ENCODE measurements at places on chromosomes 6 and 20.

GRCh38 chr20:64257107-64257757 lies 1.7 kb downstream of the PCMTD2 start:
- DNase-seq: no peak

DNA sequence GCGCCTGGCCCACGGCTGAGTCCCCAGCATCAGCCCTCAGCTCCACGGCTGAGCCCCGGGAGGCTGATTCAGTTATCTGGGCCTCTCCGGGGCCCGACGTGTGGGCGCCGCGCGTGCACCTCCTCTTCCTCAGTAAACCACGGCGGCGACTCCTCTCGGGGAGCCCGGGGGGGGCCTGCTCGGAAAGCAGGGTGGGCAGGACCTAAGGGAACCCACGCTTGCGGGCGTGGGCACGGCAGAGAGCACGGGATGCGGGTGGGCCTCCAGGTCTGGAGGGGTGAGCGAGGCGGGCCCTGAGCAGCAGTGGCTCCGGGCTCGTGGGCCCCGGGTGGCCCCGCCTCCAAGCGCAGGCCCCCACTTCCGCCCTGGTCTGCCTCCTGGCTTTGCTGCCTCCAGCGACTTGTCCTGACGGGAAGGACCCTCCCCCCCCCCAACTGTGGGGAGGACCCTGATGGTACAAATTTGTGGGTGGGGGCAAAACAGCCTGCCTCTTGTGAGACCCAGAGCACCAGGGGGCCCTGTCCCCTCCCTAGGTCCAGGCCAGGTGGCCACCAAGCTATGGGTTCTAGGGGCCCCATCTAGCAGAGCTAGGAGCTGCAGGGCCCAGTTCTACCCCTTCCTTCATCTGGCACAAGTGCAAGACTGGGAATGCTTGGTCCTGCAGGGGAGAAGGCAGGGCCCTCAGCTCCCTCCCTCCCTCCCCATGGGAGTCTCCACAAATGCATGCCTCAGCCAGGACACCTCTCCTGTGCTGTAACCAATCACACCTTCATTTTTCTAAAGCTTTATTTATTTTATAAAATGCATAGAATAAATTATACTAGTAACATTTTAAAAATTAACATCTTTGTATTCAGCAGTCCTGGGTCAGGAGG lies 16.9 kb downstream of the UCKL1 start:
- DNase-seq: no peak

DNA sequence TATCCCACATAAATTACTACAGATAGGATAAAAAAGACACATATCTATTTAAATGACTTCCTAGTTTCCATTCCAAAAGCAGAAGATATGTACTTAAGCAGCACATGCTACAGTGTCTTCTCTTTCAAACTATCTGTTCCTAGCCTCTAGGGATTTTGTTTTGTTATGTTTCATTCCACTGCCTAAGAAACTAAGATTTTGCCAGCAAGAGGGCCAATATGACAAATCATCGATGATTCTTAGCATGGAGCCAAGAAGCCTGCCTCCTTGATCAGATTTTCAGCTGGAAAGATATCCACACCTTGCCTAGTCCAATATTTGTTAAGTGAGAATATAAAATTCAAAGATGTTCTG lies 7.0 kb downstream of the SNX5 start:
- no peak for DNase-seq

DNA sequence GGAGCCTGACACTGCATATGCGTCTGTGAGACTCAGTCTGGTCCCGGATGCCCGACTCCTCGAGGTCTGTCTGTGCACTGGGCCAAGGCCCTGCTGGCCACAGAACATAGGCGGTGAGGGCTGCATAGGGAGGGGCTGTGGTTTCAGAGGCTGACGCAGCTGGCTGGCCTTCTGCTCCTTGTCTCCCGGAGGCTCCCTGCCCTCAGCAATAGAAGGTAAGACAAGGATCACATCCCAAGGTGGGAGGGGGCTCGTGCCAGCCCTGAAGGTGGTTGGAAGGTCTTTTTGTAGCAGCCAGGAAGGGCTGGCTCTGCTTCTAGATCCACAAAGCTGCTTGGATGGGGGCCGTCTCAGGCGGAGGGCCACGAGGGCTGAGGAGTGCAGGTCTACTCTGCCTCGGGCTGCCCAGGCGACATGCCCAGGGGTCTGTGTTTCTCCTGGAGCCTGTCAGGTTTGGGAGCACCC lies 239.8 kb upstream of the SULF2 start:
- DNase-seq: peak; percentile 56

GRCh38 chr20:8935878-8936277 lies 133.0 kb upstream of the PLCB4 start:
- no peak for DNase-seq

GRCh38 chr6:119384444-119384843 lies 34.9 kb upstream of the MAN1A1 start:
- DNase-seq: peak; percentile 16

DNA sequence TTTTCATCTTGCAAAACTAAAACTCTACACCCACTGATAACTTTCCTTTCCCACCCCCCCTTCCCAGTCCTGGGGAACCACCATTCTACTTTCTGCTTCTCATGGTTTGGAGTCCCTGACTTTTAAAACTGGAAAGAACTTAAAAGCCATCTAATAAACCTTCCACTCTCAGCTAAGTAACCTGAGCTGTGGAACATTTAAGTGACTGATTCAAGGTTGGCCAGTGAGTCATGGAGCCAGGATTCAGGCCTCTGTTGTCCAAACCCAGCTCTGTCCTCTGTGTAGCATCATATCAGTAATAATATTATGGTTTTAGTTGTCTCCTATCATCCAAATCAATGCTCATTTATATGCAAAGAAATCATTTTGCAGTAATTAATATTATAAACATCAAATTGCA lies 176.0 kb upstream of the NT5E start:
- no peak for DNase-seq

DNA sequence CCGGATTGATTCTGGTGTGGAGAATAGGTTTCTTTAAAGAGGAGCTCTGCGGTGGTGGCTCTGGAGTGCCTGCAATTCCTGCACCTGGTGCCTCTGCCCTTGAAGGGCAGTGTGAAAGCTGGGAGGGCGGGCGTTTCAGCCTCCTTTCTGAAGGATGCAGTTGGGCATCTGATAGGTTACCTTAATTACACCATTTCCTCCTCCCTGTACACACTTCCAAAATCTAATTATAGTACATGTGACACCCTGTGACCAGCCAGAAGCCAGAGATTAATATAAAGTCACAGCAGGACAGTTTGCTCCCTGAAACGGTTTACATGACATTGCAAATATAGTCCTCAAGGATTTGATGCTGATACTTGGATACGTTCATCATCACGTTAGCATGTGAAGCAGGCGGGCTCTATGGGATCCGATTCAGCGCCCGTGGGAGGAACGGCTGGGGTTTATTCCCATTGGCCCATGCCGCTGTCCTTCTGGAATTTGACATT lies 548.2 kb downstream of the QKI start:
- DNase-seq: no peak

DNA sequence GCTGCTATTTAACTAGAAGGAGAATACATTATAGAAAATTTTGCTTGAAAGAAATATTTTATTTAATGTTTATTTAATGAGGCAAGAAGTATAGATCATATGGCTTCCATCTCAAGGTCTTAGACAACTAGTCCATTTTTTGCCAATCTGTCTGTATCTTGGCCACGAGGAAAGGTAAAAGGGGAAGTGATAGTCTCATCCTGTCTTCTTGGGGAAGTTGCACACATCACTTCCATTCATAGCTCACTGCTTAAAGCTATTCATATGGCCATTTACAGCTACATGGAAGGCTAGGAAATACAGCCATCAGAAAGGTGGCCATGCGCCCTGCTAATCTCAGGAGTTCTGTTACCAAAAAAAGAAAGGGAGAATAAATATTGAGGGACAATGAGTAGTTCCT lies 50.8 kb downstream of the METTL24 start:
- DNase-seq: no peak

DNA sequence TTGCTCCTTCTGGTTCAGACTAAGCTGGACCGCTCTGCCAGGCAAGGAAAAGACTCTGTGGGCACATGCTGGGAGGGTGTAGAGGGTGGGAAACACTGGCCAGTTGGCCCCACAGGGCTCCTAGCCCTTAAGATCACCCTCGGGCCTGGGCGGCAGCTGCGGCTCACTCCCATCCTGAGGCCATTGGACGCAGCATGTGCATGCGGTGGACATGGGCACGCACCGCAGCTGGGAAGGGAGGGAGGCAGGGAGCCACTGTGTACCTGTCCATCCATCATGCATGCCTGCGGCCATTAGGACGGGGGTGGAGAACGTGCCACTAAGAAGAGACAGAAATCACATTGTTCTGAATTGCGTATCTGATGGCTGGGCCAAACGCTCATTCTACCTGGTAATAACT lies 140.1 kb upstream of the THBS2 start:
- no peak for DNase-seq

- DNase-seq: peak; percentile 80
Observed at GRCh38 chr20:14334306-14334930, 3.0 kb downstream of the FLRT3 start.

DNA sequence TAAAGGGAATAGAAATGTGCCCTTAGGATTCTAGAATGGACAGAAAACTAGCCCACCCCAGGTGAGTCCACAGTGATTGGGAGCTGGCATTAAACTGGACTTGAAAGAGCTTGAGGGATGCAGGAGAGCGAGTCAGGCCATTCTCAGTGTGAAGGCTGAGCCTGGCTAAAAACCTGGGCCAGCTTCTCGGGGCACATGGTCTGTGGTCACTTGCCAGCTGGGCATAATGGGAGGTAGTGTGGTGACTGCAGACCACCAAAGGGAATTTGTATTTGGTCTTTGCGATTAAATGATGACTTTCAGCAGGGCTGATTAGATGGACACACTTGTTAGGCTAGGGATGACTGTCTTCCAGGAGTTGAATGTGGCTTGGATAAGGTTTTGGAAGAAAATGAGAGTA lies 71.3 kb downstream of the TULP4 start:
- DNase-seq: no peak

DNA sequence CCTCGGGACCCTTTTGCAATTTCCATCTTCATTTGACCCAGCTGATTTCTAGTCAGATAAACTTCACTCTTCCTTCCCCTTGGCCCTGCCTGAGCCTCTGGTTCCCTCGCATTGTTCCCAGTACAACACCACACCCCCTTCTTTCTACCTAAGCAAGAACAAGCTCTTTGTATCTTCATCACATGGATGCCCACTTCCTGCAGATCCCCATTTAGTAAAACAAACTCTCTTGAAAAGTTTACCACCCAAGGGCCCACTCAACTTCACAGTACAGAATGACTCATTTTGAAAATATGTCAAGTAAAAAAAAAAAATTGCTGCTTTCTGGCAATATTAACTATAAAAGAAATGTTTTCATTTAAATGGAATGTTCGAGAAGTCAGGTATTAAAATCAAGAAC lies 5.2 kb downstream of the FAXC start:
- peak; percentile 1 for DNase-seq

GRCh38 chr6:5994999-5995657 lies 11.6 kb downstream of the NRN1 start:
- DNase-seq: no peak

DNA sequence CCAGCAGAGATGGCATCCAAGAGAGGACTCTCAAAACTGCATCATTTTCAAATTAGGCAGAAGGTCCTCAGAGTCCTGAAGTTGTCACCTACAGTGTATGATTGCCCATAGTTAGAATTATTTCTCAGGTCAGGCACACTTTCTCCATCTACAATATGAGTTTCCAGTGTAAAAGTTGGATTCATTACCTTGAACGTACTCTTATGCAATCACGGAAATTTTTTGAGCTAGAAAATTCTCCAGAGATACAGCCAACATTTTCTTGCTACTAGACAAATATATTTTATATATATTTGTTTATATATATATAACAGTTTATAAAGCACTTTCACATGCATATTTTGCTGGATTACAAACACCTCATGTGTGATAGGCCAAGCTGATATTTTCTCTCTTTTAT lies 29.4 kb upstream of the SERPINB1 start:
- no peak for DNase-seq

DNA sequence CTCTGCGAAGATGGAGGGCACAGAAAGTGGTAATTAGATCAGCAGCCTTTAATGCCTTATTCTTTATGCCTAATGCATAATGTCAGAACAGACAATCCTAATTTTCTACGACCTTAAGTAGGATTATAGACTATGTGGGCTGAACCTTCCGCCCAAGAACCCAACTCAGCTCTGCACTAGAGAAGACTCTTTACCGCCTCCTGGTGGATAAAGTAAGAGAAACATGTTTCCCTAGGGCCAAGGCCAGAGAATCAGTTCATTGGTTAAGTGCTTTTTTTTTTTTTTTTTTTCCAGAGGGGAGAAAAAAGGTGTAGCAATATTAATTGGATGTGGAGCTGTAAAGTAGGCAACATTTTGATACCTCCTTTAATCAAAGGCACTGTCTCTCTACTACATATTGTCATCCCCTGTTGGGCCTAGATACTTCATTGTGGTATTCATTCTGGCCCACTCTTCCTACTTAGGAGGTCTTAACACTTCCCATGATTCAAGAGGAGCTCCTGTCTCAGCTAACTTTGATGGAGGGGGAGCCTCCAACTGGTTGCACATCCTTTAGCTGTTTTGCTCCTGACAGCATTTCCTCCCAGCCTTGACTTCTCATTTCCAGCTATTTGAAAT lies 124.9 kb upstream of the NRN1 start:
- no peak for DNase-seq

DNA sequence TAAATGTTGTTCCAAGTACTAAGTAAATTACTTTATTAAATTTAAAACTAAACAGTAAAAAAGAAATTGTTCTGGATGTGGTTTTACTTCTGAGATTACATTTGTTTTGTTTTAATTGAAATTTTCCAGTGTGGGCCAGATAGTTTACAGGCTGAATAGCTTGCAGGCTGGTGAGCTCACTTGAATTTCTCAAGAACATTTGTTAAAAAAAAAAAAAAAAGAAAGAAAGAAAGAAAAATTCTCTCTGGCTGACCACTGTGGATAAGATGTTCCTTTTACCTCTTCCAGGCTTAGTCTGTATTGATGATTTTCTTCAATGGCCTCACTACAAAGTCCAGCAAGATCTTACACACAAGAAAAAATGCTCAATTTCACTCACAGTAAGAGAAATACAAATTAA lies 85.4 kb downstream of the PLCG1 start:
- DNase-seq: no peak

DNA sequence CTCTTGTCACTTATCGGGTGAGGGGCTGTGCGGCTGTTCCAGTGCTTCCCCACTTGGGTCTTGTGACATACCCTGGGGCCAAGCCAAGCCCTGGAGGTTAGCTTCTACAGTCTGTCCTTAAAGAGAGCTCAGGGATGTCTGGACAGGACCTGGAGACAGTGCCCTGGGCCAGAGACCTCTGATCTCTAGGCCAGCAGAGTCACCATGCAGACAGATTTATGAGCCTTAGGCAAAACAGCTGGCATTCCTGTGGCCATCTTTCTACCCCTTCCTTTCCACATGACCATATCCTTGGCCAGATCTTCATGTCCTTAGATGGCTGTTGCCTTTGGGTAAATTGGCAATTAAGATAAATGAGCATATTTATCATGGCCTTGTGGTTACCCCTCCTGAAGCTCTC lies 678.6 kb downstream of the MAFB start:
- DNase-seq: no peak

- no peak for DNase-seq
Observed at GRCh38 chr6:18261877-18262276, 2.5 kb downstream of the DEK start.

DNA sequence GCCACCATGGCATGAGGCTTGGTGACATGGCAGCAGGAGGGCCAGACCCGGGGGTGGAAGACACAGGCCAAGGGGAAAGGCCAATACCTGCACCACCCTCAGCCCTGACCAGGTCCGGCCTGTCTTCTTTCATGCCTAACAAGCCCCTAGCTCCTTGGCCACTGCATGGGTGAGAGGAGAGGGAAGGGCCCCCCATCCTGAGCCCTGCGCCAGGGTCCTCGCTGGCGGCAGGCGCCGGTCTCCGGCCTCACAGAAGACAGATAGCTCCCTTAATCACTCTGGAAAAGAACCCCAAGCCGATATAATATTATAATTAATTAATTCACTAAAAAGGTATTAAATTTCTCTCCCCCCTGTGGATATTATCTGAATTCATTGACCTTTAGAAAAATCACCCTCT lies 41.4 kb downstream of the MDFI start:
- no peak for DNase-seq
